ENCODE measurements at places on chromosomes 13 and 19.

DNA sequence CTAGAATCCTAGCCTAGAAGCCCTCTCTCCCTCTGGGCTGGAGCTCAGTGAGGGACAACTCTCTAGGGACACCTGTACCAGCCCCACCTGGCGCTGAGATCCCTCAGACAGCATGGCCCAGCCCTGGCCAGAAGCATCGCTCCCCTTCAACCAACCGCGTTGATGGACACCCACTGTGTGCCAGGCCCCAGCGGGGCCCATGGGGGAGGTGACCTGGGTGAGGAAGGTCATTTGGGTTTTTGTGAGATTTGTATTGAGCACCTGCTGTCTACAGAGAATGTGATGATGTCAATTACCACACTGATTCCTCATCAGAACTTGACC is 9.2 kb upstream of the ARRDC2 start:
- DNase-seq: no peak

DNA sequence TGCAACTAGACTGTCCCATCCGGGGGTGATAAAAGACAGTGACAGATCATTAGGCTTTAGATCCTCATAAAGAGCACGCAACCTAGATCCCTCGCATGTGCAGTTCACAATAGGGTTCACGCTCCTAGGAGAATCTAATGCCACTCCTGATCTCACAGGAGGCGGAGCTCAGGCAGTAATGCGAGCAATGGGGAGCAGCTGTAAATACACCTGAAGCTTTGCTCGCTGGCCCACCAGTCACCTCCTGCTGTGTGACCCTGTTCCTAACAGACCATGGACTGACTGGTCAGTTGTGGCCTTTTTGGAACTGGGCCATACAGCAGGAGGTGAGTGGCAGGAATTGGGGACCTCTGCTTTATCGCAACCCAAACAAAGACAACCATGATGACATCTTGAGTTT is 173.2 kb downstream of the DLEU7 start:
- DNase-seq: no peak

- DNase-seq: no peak
These were observed 11.1 kb upstream of the UQCR11 start for GRCh38 chr19:1616396-1616795.

DNA sequence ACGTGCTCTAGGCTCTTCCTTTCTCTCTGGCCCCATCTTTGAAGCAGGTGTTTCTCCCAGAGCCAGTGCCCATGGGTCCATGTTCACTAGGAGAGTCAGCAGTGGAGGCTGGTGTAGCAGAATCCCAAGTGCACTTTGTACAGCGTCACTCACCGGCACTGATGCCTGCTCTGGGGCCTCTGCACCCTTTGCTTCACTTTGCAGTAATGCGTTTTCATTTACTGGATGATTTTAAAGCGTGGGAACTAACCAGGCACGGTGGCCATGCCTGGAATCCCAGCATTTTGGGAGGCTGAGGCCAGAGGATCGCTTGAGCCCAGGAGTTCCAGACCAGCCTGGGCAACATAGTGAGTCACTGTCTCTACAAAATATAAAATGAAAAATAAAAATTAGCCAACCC is 30.7 kb downstream of the SLC25A42 start:
- no peak for DNase-seq

- no peak for DNase-seq
These were observed 758 bp upstream of the ZNF888 start for GRCh38 chr19:52923778-52924593.

DNA sequence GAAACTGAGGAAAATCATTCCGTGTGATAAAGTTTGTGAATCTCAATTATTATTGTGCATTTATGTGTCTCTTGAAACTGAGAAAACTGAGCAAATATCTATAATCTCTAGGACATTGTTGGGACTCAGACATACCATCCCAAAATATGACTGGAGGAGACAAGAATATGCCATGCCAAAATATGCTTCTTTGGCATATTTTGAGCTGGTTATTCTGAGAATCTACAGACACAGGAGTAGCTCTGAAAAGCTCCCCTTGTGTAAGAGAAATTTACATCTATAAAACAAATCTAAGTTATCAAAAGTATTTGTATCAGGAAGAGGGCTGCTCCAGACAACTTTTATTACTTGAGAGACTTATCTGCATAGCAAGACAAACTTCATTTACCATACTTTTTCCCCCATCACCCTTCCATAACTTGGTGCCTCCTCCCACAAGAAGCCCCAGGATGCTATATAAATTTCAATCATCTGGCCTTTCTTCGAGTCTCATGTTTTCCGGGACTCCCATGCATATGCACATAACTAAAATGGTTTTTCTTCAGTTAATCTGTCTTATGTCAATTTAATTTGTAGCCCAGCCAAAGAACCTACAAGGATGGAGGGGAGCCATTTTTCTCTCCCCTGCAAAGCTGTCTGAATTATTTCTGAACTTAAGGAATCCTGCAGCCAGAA is 28.6 kb upstream of the NDFIP2 start:
- DNase-seq: no peak

- no peak for DNase-seq
These were observed 204.1 kb downstream of the KATNAL1 start for GRCh38 chr13:30103161-30103840.

GRCh38 chr13:34300559-34300958 is 482.6 kb downstream of the RFC3 start:
- no peak for DNase-seq
